ENCODE measurements at places on chromosomes 5 and 9.

DNA sequence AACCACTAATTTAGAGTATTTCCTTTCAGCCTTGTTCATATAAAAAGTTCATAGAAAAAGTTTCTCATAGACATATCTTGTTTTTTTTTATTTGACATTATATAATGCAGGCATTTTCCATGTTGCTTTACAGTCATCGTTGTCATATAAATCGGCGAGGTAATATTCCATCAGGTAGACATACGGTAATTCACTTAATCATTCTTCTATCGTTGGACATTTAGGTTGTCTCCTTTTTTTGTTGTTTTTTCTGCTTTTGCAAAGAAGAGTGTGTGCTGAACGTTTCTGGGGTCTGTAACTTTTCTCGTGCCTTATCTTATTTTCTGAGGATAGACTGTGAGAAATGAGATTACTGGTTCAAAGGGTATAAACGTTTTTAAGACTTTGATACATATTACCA lies 283.6 kb downstream of the ARHGAP26 start:
- no peak for DNase-seq

GRCh38 chr5:98905857-98906688 lies 22.7 kb downstream of the CHD1 start:
- DNase-seq = peak; percentile 40

DNA sequence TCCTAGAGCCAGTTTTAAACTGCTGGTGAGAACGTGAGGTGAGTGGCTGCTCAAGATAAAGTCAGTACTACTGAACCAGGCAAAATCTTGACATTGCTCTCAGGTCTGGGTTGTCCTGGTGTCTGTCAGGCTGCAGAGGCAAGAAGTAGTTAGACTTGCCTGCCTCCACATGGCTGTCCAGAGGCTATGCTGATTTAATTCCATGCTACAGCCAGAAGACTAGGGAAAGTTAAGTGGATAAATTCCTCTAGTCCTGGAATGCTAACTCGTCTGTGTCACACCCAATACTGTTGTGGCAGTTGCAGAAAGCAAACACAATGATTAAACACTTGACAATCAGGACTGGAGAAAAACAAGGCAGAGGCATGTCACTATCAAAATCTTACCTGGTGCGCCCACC lies 118.9 kb downstream of the ACER2 start:
- no peak for DNase-seq

DNA sequence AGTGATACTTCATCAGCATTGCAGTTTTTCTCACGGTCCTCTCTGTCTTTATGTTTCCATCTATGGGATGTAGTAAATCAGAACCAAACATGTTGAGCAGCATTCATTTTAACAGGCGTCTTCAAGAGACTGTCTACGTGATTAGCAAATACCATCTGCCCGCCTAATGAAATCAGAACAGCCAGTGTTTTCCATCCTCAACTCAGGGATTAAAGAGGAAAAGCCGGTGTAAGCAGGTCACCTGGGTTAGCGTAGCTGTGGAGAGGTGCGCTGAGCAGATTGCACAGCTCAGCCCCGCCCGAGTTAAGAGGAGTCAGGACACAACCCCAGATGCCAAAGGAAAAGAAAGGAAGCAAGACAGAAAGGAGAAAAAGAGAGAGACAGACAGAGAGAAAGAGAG lies 54.3 kb upstream of the ANKRD33B start:
- DNase-seq = no peak

DNA sequence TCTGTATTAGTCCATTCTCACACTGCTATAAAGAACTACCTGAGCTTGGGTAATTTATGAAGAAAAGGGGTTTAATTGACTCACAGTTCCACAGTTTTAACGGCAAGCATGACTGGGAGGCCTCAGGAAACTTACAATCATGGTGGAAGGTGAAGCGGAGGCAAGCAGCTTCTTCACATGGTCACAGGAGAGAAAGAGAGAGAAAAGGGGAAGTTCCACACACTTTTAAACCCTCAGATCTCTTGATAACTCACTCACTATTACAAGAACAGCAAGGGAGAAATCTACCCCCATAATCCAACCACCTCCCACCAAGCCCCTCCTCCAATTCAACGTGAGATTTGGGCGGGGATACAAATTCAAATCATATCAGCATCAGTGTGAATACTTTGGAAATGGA lies 133.4 kb upstream of the SLC30A5 start:
- no peak for DNase-seq

GRCh38 chr5:34833976-34834793 lies 4.8 kb upstream of the TTC23L start:
- DNase-seq = no peak

GRCh38 chr5:122286541-122286940 lies 25.5 kb upstream of the SNCAIP start:
- no peak for DNase-seq

GRCh38 chr9:110278080-110278707 lies 21.9 kb upstream of the TXN start:
- no peak for DNase-seq

GRCh38 chr9:33867747-33868439 lies 50.9 kb downstream of the UBE2R2 start:
- DNase-seq = no peak

- no peak for DNase-seq
Observed at GRCh38 chr5:12614608-12615007, 710.4 kb upstream of the CTNND2 start.

DNA sequence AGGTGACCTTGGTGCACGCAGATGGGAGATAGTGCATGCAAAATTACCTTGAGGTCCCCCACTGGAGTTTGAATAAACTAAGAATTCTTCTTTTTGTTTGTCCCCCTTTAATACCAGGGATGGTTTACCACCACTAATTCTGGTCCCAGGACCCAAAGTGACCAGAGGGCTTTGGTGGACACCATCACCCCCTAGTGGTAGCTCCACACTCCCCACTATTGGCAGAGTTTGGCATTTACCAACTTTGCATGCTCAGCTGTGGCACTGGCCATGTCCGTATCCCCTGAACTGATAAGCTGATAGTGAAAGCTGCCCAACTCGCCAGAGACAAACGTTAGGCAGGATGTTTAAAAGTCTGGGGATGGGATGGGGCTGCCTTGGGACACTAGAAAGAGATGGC lies 3.3 kb downstream of the ASTN2 start:
- DNase-seq = peak; percentile 35

DNA sequence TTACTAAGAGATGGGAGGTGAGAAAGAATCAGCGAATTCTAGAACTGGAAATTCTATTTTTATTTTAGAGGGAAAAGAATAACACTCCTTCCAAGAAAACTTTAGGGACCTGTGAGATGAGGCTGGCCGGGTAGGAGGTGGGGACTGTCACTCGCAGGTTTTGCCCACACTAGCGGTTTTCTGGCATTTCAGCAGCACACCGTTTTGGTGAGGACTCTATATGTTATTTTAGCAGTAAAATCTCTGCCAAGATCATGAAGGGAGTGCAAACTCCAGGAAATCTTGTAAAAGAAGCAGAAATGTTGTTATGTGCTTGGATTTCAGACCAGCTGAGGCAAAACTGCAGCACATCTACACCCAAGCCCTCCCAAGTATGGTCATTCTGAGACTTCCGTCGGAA lies 470.6 kb downstream of the PSAT1 start:
- DNase-seq = no peak

GRCh38 chr5:33612386-33612785 lies 171.6 kb downstream of the TARS1 start:
- DNase-seq = no peak

DNA sequence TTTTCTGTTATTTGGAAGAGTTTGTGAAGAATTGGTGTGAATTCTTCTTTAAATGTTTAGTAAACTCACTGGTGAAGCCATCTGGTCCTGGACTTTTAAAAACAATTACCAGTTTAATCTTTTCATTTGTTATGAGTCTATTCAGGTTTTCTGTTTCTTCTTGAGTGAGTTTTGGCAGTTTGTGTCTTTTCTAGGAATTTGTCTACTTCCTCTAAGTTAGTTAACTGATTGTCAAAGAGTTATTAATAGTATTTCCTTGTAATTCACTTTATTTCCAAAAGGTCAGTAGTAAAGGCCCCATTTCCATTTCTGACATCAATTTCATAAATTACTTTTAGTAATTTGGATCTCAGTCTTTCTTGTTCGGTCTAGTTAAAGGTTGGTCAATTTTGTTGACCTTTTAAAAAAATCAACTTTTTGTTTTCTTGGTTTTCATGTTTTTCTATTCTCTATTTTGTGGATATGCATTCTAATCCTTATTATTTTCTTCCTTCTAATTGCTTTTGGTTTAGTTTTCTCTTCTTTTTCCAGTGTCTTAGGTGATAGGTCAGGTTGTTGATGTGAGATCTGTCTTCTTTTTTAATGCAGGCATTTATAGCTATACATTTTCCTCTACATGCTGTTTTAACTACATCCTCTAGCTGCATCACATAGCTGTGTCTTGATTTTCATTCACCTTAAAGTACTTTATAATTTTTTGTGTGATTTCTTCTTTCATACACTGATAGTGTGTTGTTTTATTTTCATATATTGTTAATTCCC lies 7.3 kb upstream of the SMIM3 start:
- DNase-seq = no peak

DNA sequence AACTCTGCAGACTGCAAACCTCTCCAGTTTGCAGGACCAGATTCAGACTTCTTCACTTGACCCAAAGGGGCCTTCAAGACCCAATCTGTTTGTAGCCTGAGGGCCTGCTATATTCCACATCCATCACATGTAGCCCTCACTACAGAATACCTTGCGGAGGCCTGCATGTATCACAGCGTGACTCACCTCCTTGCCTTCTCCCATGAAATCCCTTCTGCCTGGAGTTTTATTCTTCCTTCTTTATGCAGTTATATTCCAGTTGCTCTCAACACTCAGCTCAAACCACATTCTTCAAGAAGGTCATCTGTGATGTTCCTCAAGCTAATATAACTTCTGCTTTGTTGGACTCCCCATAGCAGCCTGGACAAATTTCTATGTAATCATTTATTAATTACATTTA lies 198.5 kb upstream of the PTGER4 start:
- DNase-seq = no peak

DNA sequence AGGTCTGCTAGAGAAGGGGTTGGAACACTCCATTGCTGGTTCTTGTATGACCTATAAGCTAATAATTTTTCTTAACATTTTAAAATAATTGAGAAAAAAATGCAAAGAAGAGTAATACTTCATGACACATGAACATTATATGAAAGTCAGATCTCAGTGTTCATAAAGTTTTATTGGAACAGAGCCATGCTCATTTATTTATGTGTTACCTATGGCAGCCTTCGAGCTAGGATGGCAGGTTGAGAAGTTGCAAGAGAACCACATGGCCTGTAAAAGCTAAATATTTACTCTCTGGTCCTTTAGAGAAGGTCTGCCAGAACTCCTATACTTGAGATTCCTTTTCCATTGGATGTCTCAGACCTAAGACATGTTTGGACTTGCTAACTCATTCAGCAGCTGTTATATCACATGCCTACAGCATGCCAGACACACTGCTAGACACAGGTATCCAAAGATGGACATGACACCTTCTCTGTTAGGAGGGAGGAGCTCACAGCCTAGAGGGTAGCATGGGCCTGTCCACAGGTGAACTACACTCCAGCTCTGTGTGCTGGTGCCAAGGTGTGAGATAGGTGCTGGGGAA lies 304.3 kb downstream of the ARHGAP26 start:
- no peak for DNase-seq

GRCh38 chr9:126532019-126532462 lies 81.7 kb upstream of the LMX1B start:
- no peak for DNase-seq

GRCh38 chr9:86277072-86277471 lies 5.3 kb downstream of the ISCA1 start:
- no peak for DNase-seq

DNA sequence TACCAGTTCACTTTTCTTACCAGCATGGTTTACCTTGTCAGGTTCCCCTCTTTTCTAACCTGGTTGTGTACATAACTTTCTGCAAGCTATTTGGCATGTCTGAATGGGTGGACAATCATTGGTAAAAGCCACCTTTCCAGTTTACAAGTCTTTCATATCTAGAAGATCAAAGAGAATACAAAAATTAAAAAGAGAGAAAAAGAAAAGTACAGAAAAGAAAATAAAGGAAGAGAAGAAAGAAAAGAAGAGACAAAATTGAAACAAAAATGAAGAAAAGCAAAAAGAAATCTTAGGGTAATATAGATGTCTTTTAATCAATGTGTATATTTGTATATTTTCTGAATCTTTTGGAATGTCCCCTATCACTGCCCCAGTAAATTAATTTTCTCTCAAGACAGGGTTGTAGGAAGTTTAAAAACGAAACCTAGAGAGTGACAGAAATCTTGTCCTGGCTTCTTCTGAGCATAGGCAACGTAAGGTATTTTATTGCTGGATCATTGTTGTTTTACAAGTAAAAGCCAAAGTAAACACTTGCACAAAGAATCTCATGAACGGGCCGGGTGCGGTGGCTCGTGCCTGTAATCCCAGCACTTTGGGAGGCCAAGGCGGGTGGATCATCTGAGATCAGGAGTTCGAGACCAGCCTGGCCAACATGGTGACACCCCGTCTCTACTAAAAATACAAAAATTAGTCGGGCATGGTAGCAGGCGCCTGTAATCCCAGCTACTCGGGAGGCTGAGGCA lies 98.7 kb upstream of the IFNE start:
- DNase-seq = no peak

GRCh38 chr9:76162086-76162730 lies 232.0 kb downstream of the RFK start:
- no peak for DNase-seq

GRCh38 chr5:90334741-90335140 lies 74.8 kb downstream of the CETN3 start:
- DNase-seq = no peak

GRCh38 chr5:151660616-151661495 lies 25.9 kb downstream of the SPARC start:
- no peak for DNase-seq

GRCh38 chr5:72189146-72189545 lies 81.9 kb downstream of the MAP1B start:
- no peak for DNase-seq

GRCh38 chr5:158519433-158520021 lies 580.2 kb downstream of the EBF1 start:
- no peak for DNase-seq

- DNase-seq = peak; percentile 80
Observed at GRCh38 chr5:132883261-132883834, 9.9 kb downstream of the LEAP2 start.

DNA sequence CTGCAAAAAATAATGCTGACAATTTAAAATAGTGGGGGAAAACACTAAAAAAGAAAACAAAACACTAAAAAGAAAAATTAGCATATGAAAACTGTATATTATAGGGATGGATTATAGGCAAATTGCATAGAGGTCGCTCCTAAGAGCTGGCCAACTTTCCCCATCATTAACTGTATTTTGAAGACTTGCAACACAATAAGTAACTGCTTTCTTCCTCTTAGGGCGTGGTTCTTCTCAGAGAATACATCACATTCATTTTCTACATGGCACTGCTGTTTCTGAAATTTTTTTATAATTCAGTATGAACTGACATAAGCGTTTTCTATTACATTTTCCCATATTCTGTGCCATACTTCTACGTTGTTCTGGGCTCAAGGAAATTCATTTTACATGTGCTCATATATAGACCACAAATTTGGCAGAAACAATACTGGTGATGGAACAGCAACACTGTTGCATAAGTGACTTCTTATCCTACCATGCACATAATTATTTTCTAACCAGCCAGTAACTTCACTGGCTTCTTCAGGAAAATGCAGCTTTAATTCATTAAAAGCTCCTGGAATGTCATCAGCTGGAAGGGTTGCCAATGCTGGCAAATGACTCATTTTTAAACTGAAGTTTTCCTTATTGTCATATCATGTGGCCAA lies 171.2 kb upstream of the DMAC1 start:
- DNase-seq = no peak

GRCh38 chr5:53946405-53947100 lies 363.8 kb downstream of the ARL15 start:
- no peak for DNase-seq

Data from H4 (cell line).